ENCODE measurements at places on chromosomes 1 and 21. TPM values are rescaled to one million over a fixed set of nuclear protein-coding genes. Genes with fewer than 3 reads are reported as not detected.

GRCh38 chr1:89710498-89711139 is 77.7 kb downstream of the LRRC8C start:
- DNase-seq: no peak
- no peak overlapping the region for H3K4me3 ChIP-seq
- H3K27me3 ChIP-seq: no peaks in the 10 kb centered on the region
- no peak overlapping the region for H3K27ac ChIP-seq
- peaks cover 11% of the 10 kb centered on the region for H3K36me3 ChIP-seq

GRCh38 chr1:203324105-203325025 is 19.0 kb downstream of the BTG2 start:
- no peak overlapping the region for H3K27ac ChIP-seq
- no peaks in the 10 kb centered on the region for H3K36me3 ChIP-seq
- no peak for DNase-seq
- H3K27me3 ChIP-seq: no peaks in the 10 kb centered on the region

DNA sequence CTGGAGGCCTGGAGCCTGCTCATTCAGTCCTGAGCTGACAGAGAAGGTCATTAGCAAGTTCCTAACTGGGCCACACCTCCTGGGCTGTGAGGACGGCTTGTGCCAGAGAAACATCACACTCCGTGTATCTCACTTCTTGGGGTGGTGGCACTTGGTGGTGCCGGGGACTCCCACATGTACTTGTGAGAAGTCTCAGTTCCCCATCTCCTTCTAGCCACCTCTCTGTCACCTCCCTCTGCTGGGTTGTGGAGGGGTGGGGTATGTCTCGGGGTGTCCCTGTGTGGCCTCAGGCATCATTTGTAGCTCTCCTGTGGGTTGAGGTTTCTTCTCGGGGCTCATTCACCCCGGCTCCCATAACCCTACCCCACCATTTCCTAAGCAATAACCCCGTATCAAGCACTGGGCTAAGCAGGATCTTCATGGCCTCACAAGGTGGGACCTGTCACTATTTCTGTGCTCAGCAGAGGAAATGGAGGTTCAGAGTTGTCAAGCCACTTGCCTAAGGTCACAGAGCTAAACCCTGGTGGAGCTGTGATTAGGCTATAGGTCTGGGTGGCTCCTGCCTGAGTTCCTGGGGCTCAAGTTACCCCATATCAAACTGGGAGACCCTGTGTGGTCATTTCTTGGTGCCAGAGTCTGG is 62.5 kb downstream of the UBIAD1 start:
- H3K36me3 ChIP-seq: no peaks in the 10 kb centered on the region
- peaks cover 11% of the 10 kb centered on the region for H3K27me3 ChIP-seq
- H3K27ac ChIP-seq: no peak overlapping the region

GRCh38 chr1:47618222-47618720 is 180.4 kb downstream of the FOXD2 start:
- H3K4me3 ChIP-seq: no peak overlapping the region
- H3K27ac ChIP-seq: no peak overlapping the region
- no peaks in the 10 kb centered on the region for H3K36me3 ChIP-seq
- DNase-seq: no peak

GRCh38 chr21:16468184-16468583 is 738.4 kb downstream of the USP25 start:
- H3K4me3 ChIP-seq: no peak overlapping the region
- H3K4me1 ChIP-seq: no peaks in the 10 kb centered on the region
- DNase-seq: no peak
- no peaks in the 10 kb centered on the region for H3K36me3 ChIP-seq
- H3K27me3 ChIP-seq: no peaks in the 10 kb centered on the region
- no peak overlapping the region for H3K27ac ChIP-seq

GRCh38 chr1:225415967-225416745 is 11.7 kb downstream of the LBR start:
- no peaks in the 10 kb centered on the region for H3K27me3 ChIP-seq
- no peak overlapping the region for H3K27ac ChIP-seq
- no peak for DNase-seq
- H3K4me3 ChIP-seq: no peak overlapping the region
- H3K36me3 ChIP-seq: peaks cover 48% of the 10 kb centered on the region

GRCh38 chr1:205676597-205676996 is 3.7 kb downstream of the SLC45A3 start:
- H3K4me1 ChIP-seq: peaks cover 65% of the 10 kb centered on the region
- no peaks in the 10 kb centered on the region for H3K36me3 ChIP-seq
- DNase-seq: no peak
- H3K27ac ChIP-seq: no peak overlapping the region
- H3K4me3 ChIP-seq: no peak overlapping the region

- no peaks in the 10 kb centered on the region for H3K27me3 ChIP-seq
- DNase-seq: no peak
- no peaks in the 10 kb centered on the region for H3K36me3 ChIP-seq
- H3K27ac ChIP-seq: no peak overlapping the region
- H3K4me1 ChIP-seq: no peaks in the 10 kb centered on the region
Measured at GRCh38 chr1:84116558-84116957, 27.5 kb upstream of the PRKACB start.

- no peaks in the 10 kb centered on the region for H3K4me1 ChIP-seq
- H3K4me3 ChIP-seq: no peak overlapping the region
- no peaks in the 10 kb centered on the region for H3K36me3 ChIP-seq
- no peaks in the 10 kb centered on the region for H3K27me3 ChIP-seq
- no peak overlapping the region for H3K27ac ChIP-seq
Measured at GRCh38 chr1:153253693-153254092, 5.8 kb upstream of the LORICRIN start.

Gene TTF2
- 28.8 TPM for total RNA-seq

Gene VANGL2
- total RNA-seq: 1.3 TPM

Gene C4BPA
- total RNA-seq: 0.71 TPM
